NCI-H1105 treated with DMSO at 0.1 percent for 48 hours (cell line): ENCODE measurements at places on chromosomes 2 and 18.
A peak's percentile ranks its signal among the peaks of the same experiment; 100 is the strongest.

DNA sequence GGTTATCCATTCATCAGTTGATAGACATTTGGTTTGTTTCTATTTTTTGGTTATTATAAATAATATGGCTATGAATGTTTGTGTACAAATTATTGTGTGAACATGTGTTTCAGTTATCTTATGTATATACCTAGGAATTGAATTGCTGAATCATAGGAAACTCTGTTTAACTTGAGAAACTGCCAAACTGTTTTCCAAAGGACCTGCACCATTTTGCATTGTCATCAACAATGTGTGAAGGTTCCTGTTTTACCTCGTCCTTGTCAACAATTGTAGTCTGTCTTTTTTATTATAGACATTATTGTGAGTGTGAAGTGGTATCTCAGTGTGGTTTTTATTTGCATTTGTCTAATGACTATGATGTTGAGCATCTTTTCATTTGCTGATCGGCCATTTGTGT, 17.1 kb downstream of the PDK1 start:
- DNase-seq: no peak

- DNase-seq: peak; percentile 26
These were observed 70.8 kb upstream of the SLC39A10 start for GRCh38 chr2:195586062-195586714.

DNA sequence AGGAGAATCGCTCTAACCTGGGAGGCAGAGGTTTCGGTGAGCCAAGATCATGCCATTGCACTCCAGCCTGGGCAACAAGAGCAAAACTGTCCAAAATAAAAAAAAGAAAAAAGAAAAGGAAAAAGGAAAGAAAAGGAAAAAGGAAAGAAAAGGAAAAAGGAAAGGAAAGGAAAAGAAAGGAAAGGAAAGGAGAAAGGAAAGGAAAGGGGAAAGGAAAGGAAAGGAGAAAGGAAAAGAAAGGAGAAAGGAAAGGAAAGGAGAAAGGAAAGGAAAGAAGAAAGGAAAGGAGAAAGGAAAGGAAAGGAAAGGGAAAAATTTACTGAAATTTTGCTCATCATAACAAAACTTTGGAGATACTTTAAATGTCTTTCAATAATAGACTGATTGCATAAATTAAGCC, 391.3 kb upstream of the GYPC start:
- DNase-seq: no peak

DNA sequence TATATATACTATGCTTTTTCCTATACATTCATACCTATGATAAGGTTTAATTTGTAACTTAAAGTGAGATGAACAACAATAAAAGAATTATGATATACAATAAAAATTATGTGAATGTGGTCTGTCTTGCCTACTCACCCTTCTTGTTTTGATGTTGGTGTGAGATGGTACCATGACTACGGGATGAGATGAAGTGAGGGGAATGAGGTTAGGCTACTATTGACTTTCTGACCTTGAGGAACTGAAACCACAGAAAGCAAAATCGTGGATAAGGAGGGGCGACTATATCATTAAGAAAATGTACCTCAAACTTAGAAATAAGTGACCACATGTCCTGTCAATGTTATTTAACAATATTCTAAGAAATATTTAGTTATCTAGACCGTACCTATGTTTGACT, 103.9 kb upstream of the PPP1CB start:
- DNase-seq: no peak

GRCh38 chr2:74481961-74482800, 617 bp downstream of the CCDC142 start:
- peak; percentile 53 for DNase-seq

DNA sequence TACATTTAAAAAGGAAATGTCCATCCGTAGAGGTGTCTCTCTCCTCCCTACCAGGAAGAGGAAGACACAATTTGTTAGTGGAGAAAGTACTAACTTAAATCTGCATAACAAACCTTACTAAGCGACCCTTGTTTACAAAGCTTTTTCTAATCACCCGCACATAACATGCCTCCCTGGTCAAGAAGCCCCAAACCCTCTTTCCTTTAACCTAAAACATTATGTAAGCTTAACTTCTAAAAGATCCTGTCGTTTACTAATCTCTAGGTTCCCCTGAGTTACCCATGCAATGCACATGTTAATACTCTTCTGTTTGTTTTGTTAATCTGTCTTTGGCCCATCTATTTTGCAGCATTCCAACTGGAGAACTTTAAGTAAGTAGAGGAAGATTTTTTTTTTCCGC, 630.3 kb upstream of the NRXN1 start:
- DNase-seq: no peak

DNA sequence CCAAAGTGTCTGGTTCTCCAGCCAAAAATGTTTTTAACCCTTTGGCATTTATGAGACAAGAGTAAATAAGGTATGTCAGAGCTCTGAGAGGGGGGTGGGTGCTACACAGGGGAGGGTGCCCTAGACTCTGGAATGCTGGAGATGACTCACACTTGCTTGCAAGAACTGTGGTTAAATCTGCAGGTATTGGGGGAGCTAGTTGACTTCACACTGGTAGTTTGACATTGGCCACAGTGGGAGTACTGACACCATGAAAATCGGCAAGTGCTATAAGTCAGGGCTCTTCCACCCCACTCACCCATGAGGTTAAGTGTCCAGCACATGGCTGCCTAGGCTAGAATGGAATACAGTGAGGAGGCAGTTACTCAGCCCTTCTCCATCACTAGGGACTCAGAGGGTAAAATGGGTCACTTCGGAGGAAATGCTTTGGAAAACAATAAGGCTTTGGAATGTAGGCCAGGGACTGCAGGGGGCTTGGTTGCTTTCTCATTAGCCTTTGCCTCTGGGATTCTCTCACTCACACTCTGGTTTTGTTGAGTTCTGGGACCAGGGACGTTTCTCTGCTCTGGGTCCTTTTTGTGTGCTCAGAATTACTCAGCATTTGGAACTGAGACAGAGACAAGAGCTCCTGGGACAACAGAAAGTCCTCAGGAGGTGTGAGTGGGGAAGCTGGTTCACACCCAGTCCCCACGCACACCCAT, 91.6 kb downstream of the ACKR3 start:
- no peak for DNase-seq

DNA sequence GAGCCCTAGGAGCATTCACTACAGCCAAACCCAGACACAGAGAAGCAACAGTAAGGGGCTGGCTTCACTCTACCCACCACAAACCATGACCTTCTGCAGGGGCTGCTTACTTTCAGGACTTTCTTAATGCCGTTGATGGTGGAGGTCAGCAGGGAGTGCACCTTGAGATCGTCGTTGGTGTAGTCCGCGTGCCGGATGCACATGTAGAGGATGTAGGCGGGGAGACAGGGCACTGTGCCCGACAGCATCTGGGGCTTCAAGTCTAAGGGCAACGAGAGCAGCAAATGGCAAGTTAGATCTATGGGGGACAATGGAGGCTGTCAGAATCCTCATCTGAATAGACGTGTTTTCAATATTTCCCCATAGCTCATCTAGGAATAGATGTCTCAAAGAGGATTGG, 29.8 kb upstream of the ACAA2 start:
- no peak for DNase-seq

DNA sequence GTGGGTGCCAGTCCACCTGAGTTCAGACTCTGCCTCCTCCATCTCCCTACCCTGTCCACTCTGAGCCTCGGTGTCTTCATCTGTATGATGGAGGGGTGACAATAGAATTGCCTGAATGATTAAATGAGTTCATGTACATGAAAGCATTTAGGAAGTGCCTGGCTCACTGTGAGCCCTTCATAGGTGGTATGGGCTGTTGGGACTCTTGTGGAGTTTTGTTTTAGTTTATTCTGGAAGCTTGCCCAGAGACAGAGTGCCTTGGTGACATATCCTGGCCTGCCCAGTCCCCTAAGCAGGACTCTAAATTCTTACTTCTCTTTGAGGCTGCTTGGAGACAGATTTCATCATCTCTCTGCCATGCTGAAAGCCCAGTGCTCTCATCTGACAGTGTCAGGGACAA, 24.5 kb upstream of the GIGYF2 start:
- peak; percentile 26 for DNase-seq

DNA sequence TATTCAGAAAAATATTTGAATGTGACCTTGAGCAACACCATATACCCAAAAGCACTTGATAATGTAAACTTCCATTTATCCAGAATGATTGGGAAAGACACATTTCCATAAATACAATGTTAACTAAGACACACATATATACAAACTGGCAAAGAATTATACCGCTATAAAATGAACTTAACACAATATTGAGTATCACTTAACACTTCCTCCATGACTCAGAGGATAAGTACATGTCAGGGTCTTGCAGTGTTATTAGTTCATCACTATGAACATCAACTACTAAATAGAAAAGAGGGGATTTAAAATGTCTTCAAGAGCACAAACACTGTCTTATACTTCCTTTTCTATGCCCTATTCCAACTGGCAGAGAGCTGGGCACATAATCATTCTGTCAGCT, 18.6 kb downstream of the WDSUB1 start:
- DNase-seq: no peak
